ENCODE measurements at places on chromosomes 16 and 17.

DNA sequence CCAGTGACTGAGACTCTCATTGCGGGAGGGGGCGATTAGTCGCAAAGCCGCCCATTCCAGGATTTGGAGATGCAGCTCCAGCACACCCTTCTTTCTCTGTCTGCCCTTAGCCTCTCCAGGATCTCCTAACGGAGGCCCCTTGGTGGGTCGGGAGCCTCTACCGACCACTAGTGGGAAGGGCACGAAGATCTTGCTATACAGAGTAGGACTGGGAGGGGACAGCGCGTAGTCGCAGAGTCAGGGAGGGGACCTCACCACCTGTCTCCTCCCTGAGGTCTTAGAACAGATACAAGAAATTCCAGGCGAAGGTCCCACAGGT is 588 bp upstream of the SMTNL2 start:
- peak; percentile 41 for DNase-seq

DNA sequence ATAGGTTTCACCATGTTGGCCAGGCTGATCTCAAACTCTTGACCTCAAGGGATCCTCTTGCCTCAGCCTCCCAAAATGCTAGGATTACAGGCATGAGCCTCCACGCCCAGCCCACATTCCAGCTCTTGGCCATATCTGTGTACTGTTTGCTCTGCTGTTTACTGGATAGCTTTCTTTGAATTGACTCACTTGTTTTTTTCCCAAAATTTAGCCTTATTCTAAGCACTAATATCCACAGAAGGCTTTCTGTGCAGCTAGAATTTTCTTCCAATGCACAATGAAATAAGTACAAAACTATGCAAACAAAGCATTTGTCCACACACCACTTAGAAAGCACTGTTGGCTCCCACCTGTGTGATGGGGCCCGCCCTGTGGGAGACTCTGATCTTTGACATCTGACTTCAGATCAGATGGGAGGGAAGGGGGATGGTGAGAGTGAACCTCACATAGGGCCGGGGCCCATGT is 72.2 kb downstream of the CLEC16A start:
- no peak for DNase-seq

DNA sequence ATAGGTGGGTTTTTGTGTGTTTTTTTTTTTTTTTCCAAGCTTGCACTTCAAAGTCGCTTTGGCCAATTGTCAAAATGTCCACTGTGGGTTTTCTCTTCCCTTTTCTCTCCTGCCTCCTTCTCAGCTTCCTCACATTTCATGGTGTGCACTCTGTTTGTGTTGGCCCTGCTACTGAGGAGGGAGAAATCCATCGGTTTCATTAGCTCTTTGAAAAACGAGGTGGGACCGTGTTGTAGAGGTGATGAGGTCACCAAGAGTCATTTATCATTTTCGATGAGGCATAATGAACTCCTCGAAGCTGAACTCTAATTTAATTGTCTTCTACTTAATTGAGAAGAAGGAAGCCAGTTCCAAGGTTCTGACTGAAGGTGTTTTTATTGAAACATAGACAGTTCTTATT is 174.4 kb upstream of the TOX3 start:
- no peak for DNase-seq

- DNase-seq = no peak
Observed at GRCh38 chr17:41967141-41967920, 736 bp downstream of the CNP start.

GRCh38 chr17:33983824-33984574 is 271.1 kb upstream of the CCL2 start:
- DNase-seq = no peak

DNA sequence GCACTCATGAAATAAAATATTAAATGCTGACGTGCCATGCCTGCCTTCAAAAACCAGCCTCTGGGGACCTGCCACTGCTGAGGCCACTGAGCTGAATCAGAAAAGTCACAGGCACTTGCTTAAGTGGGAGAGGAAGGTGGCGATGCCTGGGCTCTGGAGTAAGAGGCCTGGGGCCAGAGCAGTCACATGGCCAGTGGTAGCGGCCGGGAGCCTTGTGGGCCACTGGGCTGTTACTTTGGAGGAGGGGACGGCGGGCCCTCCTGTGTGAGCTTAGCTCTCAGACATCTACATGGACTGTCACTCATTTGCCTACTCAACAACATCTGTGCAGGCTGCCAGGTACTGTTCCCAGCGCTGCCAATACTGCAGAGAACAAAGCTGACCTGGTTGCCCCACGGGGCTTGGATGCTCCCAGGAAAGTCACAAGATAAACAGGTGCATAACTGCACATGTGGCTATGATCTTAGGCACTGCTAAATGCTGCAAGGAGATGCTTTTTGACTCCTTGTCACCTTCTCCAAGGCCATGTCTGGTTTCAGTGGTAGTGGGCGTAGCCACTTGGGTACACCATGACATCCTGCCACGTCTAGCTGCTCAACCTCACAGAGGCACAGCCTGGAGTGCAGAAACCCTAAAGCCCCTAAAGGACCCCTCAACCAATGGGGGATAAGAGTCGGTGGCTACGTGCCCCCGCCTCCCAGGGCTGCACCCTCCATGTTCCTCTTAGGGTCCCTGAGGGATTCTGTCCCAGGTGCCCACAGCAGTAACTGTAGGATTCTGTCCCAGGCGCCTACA is 11.6 kb downstream of the COTL1 start:
- no peak for DNase-seq
